Neural crest cell (in vitro differentiated cells): ENCODE measurements at places on chromosomes 7 and 10.

DNA sequence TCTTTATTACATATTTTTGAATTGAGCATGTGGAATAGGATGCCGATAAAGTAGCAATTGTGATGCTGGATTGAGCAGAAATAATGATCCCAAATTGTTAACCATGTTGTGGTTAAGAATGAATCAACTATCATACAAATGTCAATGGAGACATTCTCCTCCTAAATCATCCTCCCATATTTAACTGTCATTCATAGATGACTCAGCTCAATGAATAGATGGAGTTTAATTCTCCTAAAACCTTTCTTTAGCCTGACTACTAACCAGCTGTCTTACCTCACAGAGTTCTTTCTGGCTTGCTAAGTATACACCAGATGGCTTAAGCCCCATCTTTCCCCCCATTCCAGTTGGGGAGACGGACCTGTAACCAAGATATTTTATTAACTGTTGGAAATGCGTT lies 23.4 kb upstream of the NPS start:
- H3K27ac ChIP-seq = no peak overlapping the region
- no peaks in the 10 kb centered on the region for H3K36me3 ChIP-seq
- H3K27me3 ChIP-seq = peaks cover 6% of the 10 kb centered on the region
- no peak overlapping the region for H3K4me3 ChIP-seq
- H3K4me1 ChIP-seq = peaks cover 27% of the 10 kb centered on the region

DNA sequence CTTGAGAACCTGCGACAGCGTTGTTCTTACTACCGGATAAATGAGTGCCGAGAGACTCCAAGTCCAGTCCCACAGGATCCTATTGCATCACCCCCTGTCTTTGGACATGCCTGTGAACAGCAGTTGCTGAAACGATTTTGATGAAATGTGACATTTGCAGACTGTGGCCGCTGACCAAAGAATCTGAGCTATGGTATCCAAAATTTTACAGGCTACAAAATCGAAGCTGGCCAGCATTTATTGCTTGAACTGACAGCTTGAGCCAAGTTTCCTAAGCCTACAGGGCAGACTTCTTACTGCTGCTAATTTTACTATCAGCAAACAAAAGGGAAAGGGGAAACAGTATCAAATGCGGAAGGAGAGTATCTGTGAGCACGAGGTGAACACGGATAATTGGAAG lies 12.1 kb upstream of the NPVF start:
- H3K36me3 ChIP-seq = no peaks in the 10 kb centered on the region
- no peaks in the 10 kb centered on the region for H3K4me1 ChIP-seq
- no peak overlapping the region for H3K27ac ChIP-seq
- DNase-seq = no peak

DNA sequence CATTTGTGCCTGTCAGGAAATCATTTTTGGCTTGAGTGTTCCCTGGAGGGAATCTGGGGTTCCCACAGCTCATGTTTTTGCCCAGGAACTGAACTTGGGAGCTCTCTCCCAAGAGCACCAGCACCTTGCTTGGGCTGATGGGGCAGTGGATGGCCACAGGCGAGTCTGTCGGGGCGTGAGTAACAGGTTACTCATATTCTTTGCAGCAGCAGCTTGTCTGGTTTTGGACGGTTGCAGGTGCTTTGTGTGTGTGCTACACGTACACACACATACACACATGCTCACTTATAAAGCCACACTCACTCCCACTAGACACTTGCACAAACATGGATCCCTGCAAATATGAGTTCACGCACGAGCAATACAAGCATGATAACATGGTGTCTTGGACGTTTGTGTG lies 2.9 kb upstream of the PALD1 start:
- no peak for DNase-seq
- H3K4me1 ChIP-seq = peaks cover 17% of the 10 kb centered on the region
- H3K36me3 ChIP-seq = no peaks in the 10 kb centered on the region
- peaks cover 19% of the 10 kb centered on the region for H3K27me3 ChIP-seq

- H3K4me1 ChIP-seq = peaks cover 6% of the 10 kb centered on the region
- DNase-seq = no peak
- H3K27me3 ChIP-seq = no peaks in the 10 kb centered on the region
- H3K36me3 ChIP-seq = no peaks in the 10 kb centered on the region
- H3K27ac ChIP-seq = no peak overlapping the region
Measured at GRCh38 chr10:96851281-96851680, 19.2 kb downstream of the LCOR start.

DNA sequence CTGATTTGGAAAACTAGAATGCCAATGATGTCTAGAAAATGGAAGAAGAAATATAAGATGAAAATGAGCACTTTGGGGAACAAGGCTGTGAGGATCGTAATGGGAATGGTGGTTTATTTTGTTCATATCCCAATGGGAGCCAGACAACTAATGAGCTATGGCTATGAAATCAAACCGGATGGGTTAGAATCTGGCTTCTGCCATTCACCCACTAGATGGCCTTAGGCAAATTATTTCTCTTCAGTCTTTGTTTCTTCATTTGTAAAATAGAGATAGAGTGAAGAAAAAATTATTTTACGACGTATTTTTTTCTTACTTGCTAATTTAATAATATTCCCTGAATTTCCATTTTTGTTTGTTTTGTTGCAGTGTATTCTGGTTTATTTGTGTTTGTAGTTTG lies 572.1 kb upstream of the IGFBP3 start:
- no peak overlapping the region for H3K4me3 ChIP-seq
- no peak overlapping the region for H3K27ac ChIP-seq
- H3K36me3 ChIP-seq = peaks cover 9% of the 10 kb centered on the region
- no peaks in the 10 kb centered on the region for H3K27me3 ChIP-seq

DNA sequence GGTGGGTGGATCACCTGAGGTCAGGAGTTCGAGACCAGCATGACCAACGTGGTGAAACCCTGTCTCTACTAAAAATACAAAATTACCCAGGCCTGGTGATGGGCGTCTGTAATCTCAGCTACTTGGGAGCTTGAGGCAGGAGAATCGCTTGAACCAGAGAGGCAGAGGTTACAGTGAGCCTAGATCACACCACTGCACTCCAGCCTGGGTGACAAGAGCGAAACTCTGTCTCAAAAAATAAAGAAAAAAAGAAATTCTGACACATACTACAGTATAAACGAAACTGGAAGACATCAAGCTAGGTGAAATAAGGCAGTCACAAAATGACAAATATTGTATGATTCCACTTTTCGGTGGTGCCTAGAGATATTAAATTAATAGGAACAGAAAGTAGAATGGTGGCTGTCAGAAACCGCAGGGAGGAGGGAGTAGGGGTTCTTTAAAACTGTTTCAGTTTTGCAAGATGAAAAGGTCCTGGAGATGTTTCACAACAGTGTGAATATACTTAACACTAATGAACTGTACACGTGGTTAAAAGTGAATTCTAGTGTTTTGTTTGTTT lies 23.2 kb downstream of the PILRA start:
- H3K27ac ChIP-seq = no peak overlapping the region
- H3K4me3 ChIP-seq = no peak overlapping the region
- no peak for DNase-seq
- H3K4me1 ChIP-seq = no peaks in the 10 kb centered on the region

DNA sequence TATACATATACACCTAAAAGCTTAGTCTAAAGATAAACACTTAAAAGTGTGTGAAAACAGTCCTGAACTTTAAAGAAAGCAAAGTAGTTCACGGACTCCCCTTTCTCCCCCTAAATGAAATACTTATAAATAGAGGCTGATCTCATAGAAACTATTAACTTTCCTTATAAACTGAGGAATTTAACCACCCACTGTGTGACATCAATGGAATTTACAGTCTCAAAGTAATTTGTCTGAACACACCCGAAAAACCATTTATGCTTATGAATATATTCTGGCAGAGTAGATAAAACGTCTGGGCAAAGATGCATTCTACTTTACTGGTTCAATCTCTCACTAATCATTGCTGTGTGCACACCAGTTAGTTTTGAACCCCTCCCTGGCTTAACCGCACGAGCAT lies 181.8 kb upstream of the DGKB start:
- H3K36me3 ChIP-seq = no peaks in the 10 kb centered on the region
- H3K27me3 ChIP-seq = no peaks in the 10 kb centered on the region
- no peak overlapping the region for H3K27ac ChIP-seq
- H3K4me1 ChIP-seq = peaks cover 3% of the 10 kb centered on the region
- H3K4me3 ChIP-seq = no peak overlapping the region
- DNase-seq = no peak

- no peaks in the 10 kb centered on the region for H3K27me3 ChIP-seq
- no peak for DNase-seq
- no peaks in the 10 kb centered on the region for H3K4me1 ChIP-seq
Measured at GRCh38 chr10:4941540-4942330, 21.5 kb upstream of the AKR1C1 start.

DNA sequence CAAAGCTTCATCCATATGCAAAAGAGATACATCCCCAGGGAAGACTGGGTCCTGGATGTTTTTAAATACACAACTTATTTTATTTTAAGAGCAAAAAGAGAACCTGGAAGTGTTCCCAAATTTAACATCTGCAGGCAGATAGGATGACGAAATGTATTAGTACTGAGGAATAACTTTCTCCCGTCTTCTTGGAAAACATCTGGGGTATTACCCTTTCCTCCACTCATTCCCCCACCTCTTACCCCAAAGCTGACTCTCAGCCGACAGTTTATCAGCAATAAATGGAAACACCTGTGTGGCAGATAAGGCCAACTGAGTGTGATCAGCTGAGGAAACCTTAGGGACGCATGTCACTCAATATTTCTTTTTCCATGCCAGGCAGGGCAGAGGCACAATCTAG lies 435.6 kb upstream of the NPVF start:
- H3K27me3 ChIP-seq = no peaks in the 10 kb centered on the region
- peaks cover 30% of the 10 kb centered on the region for H3K4me1 ChIP-seq
- H3K27ac ChIP-seq = no peak overlapping the region
- H3K4me3 ChIP-seq = no peak overlapping the region
- H3K36me3 ChIP-seq = no peaks in the 10 kb centered on the region

- no peaks in the 10 kb centered on the region for H3K36me3 ChIP-seq
- no peaks in the 10 kb centered on the region for H3K27me3 ChIP-seq
- no peak overlapping the region for H3K4me3 ChIP-seq
- no peak overlapping the region for H3K27ac ChIP-seq
Measured at GRCh38 chr7:18390535-18390907, 105.0 kb upstream of the HDAC9 start.

DNA sequence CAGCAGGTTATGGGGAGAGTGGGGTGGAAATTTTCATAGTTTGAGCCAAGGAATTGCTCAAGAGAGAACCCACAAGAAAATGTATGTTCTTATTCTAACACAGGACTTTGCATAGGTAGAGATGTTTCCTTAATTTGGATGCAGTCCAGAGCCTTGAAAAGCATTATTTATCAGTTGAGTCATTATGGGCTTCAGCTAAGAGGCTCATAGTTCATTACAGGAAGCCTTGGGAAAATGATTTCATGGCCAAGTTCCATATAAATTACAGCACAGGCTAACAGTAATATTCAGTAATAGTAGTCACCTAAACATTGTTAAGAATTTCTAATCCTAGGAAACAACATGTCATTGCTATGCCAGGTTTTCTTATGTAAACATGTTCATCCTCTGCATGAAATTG lies 131.1 kb upstream of the PTPRZ1 start:
- H3K27me3 ChIP-seq = no peaks in the 10 kb centered on the region
- DNase-seq = no peak
- H3K4me1 ChIP-seq = peaks cover 7% of the 10 kb centered on the region
- no peaks in the 10 kb centered on the region for H3K36me3 ChIP-seq

DNA sequence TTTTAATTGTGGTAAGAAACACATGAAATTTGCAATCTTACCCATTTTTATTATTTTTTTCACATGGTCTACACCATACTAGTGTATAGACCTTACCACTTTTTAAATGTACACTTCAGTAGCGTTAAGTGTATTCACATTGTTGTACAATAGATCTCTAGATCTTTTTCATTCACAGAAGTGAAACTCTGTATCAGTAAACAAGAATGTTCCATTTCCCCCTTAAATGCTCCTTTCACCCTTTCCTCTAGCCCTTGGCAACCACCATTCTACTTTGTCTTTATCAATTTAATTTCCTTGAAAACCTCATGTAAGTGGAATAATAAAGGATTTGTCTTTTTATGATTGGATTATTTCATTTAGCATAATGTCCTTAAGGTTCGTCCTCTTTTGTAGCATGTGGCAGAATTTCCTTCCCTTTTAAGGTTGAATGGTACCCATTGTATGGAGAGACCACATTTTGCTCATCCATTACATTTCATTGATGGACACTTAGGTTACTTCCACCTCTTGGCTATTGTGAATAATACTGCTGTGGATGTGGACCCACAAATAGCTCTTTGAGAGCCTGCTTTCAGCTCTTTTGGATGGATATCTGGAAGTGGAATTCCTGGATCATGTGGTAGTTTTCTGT lies 45.7 kb downstream of the SNX10 start:
- peaks cover 9% of the 10 kb centered on the region for H3K4me1 ChIP-seq
- H3K27me3 ChIP-seq = no peaks in the 10 kb centered on the region
- H3K4me3 ChIP-seq = no peak overlapping the region
- no peak overlapping the region for H3K27ac ChIP-seq
- H3K36me3 ChIP-seq = no peaks in the 10 kb centered on the region

- no peak overlapping the region for H3K27ac ChIP-seq
- peaks cover 10% of the 10 kb centered on the region for H3K36me3 ChIP-seq
- no peak for DNase-seq
- H3K4me1 ChIP-seq = peaks cover 20% of the 10 kb centered on the region
- H3K27me3 ChIP-seq = no peaks in the 10 kb centered on the region
- peak overlapping the region; percentile 38 for H3K4me3 ChIP-seq
Measured at GRCh38 chr10:17640331-17640816, 3.6 kb upstream of the STAM start.

GRCh38 chr10:5944389-5945189 lies 32.8 kb downstream of the IL15RA start:
- H3K36me3 ChIP-seq = no peaks in the 10 kb centered on the region
- H3K4me3 ChIP-seq = no peak overlapping the region
- H3K4me1 ChIP-seq = peaks cover 5% of the 10 kb centered on the region

GRCh38 chr10:121205625-121206024 lies 354.5 kb downstream of the WDR11 start:
- no peak for DNase-seq
- no peaks in the 10 kb centered on the region for H3K36me3 ChIP-seq
- H3K4me3 ChIP-seq = no peak overlapping the region
- H3K4me1 ChIP-seq = peaks cover 9% of the 10 kb centered on the region
- H3K27me3 ChIP-seq = peaks cover 6% of the 10 kb centered on the region

DNA sequence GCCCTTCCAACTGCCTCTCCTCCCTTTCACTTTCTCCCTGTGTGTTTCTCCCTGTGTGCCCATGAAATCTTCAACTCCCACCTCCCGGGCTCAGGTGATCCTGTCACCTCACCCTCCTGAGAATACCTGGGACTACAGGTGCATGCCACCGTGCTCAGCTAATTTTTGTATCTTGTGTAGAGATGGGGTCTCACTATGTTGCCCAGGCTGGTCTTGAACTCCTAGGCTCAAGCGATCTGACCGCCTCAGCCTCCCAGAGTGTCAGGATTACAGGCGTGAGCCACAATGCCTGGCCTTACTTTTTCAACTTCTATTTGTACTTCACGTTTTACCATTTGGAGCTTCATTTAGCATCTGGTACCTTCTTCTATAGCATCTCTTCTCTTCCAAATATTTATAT lies 24.9 kb downstream of the ST8SIA6 start:
- no peak for DNase-seq
- no peak overlapping the region for H3K27ac ChIP-seq
- H3K4me3 ChIP-seq = no peak overlapping the region
